ENCODE measurements at places on chromosomes 1 and 21.

DNA sequence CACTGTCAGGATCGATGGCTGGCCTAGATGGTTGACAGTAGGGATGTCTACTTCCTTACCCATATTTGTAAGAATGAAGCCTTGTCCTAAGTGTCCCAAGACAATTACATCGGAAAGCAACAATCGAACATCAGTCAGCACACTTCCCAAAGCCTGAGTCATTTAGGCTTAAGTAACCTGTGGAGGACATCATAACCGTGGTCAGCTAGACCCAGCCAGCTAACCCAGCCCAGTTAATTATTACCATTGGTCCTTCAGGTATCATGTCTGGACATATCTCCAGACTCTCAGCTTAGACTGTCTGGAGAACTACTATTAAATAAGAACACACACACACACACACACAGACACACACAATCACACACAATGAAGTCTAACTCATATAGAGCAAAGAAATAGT, 264.7 kb downstream of the TRABD2B start:
- no peak for DNase-seq

DNA sequence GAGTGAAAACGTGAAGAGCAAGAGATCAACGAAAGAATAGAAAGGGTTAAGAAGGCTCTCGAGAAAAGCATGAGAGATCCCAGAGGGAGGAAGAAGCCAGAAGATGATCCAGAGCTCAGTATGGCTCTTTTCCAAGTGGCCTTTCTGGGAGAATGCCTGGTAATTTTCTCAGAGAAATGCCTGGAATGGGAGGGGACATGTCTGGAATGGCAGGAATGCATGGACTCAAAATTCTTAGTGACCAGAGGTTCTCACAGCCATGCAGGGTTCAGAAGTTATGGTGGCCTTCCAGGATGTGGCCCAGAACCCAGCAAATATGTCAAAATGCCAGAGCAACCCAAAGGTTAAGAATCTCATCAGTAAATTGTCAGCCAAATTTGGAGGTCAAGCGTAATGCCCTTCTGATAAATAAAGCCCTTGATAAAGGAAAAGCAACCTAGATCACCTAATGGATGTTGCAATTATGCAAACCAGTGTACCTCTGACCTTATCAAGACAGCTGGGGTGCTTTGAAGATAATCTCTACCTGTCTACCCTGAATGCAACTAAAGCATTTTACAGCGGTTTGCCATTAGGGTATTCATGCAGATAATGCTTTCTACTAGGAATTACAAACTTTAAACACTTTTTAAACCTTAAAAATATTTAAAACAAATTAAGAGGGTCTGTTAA, 53.1 kb downstream of the NBPF6 start:
- no peak for DNase-seq

DNA sequence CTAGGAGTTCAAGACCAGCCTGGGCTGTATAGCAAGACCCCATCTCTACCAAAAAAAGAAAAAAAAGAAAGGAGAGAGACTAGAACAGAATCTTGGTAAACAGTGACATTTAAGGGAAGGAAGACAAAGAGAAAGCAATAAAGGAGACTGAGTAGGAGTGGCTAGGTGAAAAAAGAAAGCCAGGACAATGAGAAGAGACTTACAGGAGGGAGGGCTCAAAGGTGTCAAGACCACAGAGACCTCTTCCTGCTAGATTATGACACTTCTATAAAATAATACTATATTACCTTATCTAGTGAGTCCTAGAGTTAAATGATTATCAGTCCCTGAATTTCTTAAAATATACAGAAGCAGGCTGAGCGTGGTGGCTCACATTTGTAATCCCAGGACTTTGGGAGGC, 10.1 kb upstream of the EPRS1 start:
- no peak for DNase-seq

- no peak for DNase-seq
Observed at GRCh38 chr1:160993544-160994193, 27.3 kb downstream of the F11R start.

- peak; percentile 26 for DNase-seq
Observed at GRCh38 chr1:68230901-68231626, 1.3 kb downstream of the WLS start.

GRCh38 chr21:41425954-41426675, at the start of gene MX1:
MX1 (plus strand) TSS chr21:41426239; CDS start chr21:41432071, 5,832 bp downstream.
- no peak for DNase-seq

- DNase-seq = no peak
Observed at GRCh38 chr1:193525411-193525810, 339.0 kb upstream of the B3GALT2 start.

DNA sequence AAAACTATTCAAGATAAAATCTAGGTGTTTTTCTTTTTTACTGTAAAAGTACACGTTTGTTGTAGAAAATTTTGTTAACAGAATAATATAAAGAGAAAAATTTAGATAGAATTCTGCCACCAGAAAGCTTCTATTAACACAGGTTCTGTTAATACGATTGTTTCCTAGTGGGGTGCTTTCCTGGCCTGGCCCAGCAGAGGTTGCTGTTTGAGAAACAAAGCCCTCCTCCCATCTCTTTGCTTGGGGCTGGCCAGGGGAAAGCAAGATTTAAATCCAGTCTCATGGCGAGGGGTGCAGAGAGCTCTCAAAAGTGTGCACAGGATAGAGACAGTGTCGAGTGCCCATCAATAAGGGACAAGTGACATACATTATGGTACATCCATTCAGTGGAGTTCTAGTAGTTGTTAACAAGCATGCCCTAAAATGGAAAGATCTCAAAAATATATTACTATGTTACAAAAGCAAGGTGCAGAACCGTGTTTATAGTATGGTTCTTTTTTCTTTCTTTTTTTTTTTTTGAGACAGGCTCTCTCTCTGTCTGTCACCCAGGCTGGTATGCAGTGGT, 14.6 kb upstream of the ACBD3 start:
- no peak for DNase-seq

GRCh38 chr1:3463408-3463863, 9.0 kb downstream of the ARHGEF16 start:
- DNase-seq = no peak

- DNase-seq = no peak
Observed at GRCh38 chr1:92081031-92081430, 886 bp downstream of the BTBD8 start.

- DNase-seq = no peak
Observed at GRCh38 chr1:27542463-27543273, 52.7 kb upstream of the WASF2 start.

- DNase-seq = no peak
Observed at GRCh38 chr1:23638786-23639241, 52.8 kb upstream of the RPL11 start.

DNA sequence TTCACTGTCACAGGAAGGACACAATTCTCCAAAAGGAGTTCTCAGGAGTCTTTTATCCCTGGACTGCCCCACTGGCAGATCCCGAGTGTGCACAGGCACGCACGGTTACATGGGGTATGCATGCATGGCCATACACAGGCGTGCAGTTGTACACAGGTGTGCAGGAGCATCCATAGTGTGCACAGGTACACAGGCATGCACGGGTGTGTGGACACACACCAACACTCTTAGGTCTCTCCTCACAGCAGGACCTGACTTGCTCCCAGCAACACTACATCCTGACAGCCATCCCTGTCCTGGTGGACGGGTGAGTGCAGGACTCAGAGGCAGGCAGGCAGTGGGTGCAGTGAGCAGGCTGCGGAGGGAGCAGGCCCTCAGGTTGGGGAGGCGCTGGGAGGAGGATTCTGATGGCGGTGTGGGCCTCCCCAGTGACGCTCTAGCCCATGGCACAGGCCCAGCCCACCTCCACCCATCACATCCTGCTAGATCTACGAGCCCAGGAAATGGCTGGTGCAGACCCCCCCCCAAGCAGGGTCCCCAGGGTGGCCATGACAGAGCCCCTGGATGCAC, 28.4 kb downstream of the SLC19A1 start:
- DNase-seq = peak; percentile 68

DNA sequence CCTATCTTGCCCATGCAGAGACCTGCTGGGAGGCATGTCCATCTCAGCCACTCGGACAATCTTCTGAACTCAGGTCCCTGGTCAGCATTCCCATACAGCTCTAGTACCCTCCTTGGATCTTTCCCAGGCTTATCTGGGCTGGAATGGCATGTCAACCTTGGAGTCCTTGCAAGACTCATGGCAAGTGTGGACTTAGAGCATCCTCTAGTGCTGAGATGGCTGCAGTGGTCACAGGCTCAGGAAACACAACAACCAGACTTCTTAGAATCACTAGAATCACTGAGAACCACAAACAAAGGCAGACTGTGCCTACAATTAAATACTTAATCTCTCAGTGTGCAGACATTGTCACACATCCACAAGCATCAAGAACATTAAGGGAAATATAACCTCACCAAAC, 73.1 kb upstream of the TSHB start:
- DNase-seq = no peak

- peak; percentile 81 for DNase-seq
Observed at GRCh38 chr1:179828554-179829110, 49.0 kb downstream of the TOR1AIP2 start.

DNA sequence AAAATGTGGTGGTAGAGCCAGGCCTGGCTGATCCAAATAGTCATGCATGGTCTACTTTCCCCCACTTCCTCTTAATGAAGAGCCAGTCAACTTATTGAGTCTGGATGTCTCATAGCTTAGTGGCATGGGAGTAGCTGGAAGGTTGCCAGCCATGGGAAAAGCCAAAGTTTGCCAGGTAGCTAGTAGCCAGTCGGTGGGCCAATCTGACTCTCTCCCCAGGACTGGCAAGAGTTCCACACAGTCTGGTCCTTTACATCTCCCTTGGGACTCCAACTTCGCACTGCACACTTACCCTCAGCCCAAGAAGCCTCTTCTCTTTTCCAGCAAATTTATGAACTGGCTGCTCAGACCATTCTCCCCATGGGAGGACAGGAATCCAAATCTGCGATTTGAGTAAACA, 8.3 kb downstream of the WARS2 start:
- no peak for DNase-seq

DNA sequence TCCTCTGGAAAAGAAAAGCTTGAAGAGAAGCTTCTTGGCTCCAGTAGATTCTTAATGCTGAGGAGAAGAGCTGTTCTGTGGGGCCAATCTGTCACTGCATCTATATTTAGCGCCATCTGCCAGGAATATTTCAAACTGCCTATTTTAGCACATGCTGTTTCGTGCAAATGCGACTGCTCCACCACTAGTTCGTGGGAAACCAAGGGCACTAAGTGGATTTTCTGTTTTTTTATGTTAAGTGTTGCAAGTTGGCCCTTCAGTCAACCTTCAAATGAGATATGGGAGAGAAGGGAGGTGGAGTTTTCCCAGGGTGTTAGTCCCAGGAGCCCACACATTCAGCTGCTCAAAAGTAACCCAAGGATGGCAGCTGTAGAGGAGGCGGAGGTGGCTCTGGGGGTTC, 91.9 kb downstream of the TSEN15 start:
- DNase-seq = no peak

GRCh38 chr21:46397993-46398392, 60.7 kb upstream of the DIP2A start:
- no peak for DNase-seq

DNA sequence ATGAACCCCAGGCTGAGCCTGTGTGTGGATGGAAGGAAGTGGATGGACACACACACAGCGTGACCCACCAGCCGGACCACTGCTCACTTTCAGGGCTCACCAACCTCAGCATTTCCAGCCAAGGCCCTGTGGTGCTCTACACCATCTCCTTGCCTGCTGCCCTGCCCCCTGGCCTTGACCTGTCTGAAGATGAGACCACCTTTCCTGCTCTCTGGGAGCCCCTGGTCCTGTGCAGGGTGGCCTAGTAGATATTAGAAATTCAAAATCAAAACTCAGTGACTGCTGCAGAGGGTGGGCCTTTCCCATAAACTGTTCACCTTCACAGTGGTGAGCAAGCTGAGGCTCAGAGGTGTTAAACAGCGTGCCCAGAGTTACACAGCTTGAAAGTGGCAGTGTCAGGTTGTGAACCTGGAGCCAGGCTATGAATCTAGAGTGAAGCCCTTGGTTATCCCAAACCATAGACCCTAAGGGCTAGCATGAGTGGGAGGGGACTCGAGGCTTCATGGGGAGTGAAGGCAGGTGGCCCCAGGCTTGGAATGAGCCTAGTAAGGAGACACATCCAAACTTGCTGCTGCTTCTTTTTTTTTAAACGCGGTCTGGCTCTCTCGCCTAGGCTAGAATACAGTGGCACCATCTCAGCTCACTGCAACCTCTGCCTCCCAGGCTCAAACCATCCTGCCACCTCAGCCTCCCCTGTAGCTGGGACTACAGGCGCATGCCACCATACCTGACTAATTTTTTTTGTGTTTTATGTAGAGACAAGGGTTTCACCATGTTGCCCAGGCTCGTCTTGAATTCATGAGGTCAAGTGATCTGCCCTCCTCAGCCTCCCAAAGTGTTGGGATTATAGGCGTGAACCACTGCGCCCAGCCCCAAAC, 41.5 kb downstream of the MAN1C1 start:
- DNase-seq = no peak

DNA sequence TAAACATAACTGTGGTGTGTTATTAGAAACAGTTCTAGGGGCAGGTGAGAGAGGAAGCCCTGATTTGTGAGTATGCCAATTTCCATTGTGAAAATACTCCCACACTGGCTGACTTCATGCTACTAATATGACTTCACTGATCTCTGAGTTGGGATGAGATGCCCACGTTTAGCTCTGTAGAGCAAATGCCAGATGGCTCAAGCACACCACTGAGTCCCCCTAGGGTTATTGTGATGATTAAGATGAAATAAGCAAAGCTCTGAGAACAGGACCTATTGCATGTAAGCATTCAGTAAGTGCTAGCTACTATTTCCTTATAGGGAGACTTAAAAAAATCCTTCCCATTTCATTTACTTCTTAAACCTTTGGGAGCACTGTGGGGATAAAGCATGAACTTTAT, 117.6 kb downstream of the CENPF start:
- no peak for DNase-seq

GRCh38 chr21:28805885-28806284, 186.8 kb downstream of the LTN1 start:
- peak; percentile 58 for DNase-seq

GRCh38 chr1:100517515-100517914, 20.4 kb upstream of the GPR88 start:
- no peak for DNase-seq

DNA sequence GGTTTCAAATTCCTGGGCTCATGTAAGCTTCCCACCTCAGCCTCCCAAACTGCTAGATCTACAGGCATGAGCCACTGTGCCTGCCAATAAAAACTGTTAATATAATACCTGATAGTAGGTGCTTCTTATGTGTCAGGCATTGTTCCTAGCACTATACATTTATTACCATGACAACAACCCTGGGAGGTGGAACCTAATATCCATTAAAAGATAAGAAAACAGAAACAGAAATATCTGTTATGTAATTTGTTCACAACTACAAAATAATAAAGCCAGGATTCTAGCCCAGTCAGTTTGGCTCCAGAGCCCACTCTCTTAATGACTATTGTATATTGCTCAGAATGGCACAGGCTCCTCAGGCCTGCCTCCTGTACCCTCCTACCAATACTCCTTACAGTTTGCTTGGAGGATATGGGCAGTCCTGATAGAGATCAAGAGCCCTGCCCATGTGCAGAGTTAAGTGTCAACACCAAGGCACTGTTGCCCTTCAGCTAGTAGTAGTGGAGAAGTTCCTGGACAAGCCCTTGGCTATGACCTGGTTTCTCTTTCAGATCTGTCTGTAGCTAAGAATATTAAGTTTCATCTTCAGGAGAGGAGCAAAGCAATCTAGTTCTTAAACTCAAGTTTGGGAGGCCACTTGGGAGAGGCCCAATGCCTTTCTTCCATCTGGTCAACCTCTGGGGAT, 22.4 kb downstream of the RPL5 start:
- DNase-seq = no peak
